NCI-H1048 (cell line): ENCODE measurements at places on chromosomes 12 and 14.

DNA sequence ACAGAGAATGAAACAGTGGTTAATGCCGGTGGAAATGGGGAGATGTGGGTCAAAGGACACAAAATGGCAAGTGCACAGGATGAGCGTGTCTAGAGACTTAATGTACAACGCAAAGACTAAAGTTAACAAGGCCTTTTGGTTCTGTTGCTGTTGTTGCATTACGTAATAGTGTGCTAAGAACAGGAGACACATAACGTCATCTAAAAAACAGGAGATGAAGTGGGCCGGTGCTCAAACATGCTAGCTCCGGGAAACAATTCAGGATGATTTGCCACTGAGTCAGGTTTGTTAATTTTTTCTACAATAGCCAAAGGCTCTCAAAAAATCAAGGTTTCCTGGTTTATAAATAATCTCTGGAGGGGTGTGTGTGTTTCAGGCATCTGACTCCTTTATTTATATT lies 55.5 kb downstream of the ETV6 start:
- DNase-seq = no peak

GRCh38 chr12:96198965-96199364 lies 4.8 kb downstream of the ELK3 start:
- no peak for DNase-seq

GRCh38 chr12:66304296-66304900 lies 2.1 kb downstream of the HELB start:
- DNase-seq = no peak

GRCh38 chr12:13745111-13745860 lies 236.1 kb downstream of the GRIN2B start:
- no peak for DNase-seq

DNA sequence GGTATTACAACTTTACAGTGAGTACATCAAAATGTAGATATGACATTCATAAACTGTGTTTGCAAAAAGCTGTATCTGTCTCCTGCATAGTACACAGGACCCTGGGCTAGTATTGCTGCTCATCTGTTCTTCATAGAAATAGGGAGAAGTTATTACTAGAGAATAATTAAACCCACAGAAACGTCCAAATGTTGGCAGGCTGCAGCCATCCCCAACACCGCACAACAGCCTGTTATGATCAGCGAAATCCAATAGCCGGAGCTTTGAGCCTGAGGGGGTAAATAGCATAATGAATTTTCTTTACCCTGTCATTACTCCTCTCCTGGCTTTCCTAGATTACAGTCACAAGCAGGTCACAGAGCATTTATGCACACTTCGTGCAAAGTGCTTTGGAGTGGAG lies 178.0 kb downstream of the DACT1 start:
- no peak for DNase-seq

GRCh38 chr12:8780389-8780788 lies 42.0 kb upstream of the A2ML1 start:
- no peak for DNase-seq

DNA sequence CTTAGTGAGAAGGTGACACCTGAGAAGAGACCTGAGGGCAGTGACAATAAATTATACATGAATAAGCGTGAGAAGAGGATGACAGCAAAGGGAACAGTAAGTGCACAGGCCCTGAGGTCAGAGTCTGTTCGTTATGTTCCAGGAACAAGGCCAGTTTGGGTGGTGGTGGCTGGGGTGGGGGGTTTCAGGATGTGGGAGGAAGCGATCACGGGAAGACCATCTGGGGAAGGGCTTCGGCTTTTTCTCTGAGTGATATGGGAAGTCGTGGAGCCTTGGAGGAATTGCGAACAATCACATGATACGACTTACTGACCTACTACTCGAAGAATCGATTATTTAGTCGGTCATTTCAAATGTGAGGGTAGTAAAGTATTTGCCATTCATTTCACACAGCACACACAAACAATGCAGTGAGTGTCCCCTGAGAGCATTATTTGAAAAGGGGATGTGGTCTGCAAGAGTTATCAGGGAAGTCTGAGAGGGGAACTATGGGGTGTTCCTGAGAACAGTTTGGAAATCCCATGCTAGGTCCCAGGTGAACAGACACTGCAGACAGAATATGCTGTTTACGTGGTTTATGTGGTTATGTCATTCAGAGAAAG lies 94.7 kb downstream of the SLC38A1 start:
- DNase-seq = no peak

GRCh38 chr14:34220921-34221320 lies 241.1 kb downstream of the SPTSSA start:
- no peak for DNase-seq

DNA sequence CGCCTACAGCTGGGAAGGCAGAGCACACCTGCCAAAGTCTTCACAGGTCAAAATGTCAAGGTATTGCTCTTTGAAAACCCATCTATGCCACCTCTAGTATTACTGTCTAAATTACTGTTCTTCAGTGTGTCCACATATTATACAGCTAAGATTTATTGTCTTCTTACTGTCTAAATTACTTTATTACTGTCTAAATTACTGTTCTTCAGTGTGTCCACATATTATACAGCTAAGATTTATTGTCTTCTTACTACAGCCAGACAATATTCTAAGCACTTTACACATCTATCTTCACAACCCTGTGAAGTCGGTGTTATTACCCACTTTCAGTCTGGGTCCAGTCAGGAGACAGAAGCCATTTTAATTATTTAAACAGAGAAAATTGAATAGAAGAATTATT lies 173.9 kb downstream of the MYRFL start:
- no peak for DNase-seq

DNA sequence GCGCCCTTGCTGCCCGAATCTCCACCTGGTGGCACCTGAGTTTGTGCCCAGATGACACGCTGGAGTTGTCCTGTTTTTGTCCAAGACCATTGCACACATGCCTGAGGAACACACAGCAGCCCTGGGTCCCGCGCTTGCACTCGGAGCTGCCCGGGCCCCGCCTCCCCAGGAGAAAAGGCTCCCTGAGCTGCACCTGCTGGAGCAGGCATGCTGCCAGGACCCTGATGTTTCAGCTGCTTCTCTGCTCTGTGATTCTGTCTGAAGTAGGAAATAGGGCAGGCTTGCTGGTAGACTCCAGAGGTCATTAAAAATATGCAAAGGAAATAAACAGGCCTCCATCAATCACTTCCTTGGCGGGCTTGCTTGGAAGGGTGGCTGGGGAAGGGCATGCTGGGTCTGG lies 271.6 kb downstream of the CACNA1C start:
- no peak for DNase-seq

DNA sequence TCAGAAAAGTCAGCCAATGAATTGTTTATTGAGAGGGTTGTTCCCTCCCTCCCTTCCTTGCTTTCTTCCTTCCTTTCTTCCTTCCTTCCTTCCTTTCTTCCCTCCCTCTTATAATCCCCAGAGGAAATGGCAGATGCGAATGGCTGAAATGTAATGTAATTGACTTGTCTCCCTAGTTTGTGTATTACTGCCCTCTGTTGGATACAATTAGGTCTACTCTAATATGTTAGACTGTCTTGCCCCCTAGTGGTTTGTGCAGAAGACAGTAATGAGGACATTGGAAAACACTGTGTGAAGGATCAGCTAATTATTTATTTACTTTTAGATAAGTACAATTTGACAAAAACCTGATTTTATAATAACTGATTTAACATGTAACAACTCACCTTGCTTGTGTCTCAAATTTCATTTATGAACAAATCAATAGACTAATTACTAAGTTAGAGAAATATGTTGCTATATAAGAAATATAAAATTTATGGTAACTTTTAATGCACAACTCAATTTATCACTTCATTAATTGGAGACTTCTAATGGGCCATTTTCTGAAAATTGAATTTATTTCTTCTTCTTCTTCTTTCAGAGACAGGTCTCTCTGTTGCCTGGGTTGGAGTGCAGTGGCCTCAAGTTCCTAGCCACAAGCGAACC lies 229.8 kb upstream of the LRIG3 start:
- DNase-seq = peak; percentile 46
